ENCODE measurements at places on chromosomes 3 and 15.

GRCh38 chr15:63615935-63616334 is 18.7 kb downstream of the FBXL22 start:
- DNase-seq: no peak

- no peak for DNase-seq
These were observed 250.8 kb upstream of the TGFBR2 start for GRCh38 chr3:30355622-30356021.

DNA sequence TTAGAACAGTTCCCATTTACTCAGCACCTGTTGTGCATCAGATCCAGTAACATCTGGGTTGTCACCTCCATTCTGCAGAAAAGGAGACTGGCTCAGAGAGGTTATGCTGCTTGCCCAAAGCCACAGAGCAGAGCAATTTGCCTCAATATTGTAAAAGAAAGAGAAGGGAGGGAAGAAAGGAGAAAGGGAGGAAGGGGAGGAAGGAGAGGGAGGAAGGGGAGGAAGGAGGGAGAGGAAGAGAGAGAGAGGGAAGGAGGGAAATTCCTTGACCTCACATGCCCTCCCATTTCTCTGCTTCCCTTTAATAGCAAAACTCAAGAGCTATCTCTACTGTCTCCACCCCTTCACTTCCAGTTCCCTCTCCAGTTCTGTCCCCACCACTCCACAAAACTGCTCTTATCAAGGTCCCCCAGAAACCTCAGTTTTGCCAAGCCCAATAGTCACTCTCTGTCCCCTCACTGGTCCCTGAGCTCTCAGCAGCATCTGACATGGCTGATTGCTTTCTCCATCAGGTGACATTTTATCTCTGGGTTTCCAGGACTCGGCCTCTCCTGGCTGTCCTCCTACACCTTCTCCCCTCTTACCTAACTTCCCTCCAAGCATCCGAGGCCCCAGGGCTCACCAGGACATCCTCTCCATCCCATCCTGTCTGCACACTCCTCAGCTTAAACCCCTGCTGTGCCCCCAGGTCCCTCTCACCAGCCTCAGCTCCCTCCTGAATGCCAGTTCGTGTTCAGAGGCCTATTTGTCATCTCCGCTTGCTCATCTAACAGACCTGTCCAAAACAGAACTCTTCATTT is 104.7 kb upstream of the LINGO1 start:
- DNase-seq: no peak

- no peak for DNase-seq
These were observed 86.9 kb upstream of the PRTG start for GRCh38 chr15:55829826-55830225.

DNA sequence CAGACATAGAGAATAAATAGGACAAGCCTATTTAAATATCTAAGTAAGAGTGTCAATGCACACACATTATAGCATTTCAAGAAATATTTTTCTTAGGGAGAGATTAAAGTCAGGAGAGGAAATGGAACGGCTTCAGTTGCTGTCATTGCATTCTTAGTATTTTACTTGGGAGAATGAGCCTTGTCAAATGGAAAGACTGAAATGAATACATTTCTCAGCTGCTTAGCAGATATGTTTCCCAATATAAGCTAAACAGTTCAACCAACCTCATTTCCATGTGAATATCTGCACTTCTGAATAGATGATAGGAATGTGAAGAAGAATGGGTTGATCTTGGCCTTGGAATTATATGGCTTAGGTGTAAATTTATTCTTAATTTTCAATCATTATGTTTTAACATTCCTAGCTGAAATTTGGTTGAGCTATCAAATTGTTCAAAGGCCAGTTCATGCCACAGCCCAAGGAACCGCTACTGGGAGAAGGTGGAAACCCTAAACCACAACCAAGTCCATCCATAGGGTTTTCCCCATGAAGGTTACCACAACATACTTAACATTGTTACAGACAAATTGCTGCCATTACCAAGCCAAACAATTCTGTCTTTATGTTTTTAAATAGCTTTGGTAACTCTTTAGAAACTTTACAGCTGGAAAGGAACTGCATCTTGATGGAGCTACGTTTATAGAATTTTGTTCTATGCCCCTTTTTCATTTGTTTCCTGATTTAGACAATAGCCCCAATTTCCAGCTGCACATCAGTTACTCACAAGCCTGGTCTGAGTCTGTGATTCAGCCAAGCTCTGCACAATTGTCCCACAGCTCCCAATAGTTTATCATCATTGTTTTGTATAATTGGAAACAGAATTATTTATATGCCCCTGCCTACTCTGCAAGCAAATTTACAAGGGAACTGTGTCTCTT is 459.6 kb downstream of the MECOM start:
- DNase-seq: no peak

- no peak for DNase-seq
These were observed 760.6 kb downstream of the EDEM1 start for GRCh38 chr3:5948084-5948483.
